Anterior cingulate cortex (tissue), 58 donors: ENCODE measurements at places on chromosomes 12 and 14.
A peak's percentile ranks its signal among the peaks of the same experiment; 100 is the strongest.

- no peak for DNase-seq
These were observed 45.8 kb upstream of the CNTN1 start for GRCh38 chr12:40646456-40646855.

- no peak for DNase-seq
These were observed 14.6 kb upstream of the NUDT14 start for GRCh38 chr14:105195522-105196264.

DNA sequence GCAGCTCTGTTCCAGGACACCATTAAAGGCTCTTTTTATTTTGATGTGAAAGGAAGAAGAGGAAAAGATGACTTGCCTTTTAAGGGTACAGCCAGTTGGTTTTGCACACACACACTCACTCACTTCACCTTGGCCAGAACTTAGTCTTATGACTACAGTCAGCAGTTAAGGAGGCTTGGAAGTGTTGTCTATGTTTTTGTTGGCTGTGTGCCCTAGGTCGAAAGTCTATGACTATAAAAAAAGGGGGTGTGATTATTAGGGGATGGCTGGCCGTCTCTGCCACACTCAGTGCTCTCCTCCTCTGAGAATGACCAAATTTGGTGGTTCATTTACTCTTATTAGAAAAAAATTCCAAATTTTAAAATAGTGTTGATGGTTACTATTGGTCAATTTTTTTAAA lies 139.5 kb upstream of the OTX2 start:
- DNase-seq, result no peak

- DNase-seq, result peak; percentile 86
These were observed at the start of gene SLC25A21 for GRCh38 chr14:37172024-37172869. Gene SLC25A21 (minus strand): TSS chr14:37172606.

DNA sequence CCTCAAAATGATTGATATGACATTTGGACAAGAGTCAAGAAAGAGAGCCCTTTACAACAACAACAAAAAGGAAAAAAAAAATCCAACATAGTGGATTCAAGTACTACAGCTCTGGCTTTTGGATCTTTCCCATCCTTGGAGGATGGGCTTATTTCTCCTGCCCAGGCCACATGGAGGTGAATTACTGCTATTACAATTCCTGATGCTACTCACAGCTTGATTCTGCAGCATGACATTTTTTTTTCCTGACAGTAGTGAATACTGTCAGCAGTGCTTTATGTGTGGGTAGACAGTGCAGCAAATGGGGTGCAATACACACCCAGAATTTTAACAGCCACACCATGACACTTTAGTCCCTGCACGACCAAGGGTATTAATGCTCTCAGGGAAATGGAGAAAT lies 42.5 kb upstream of the HSP90B1 start:
- DNase-seq, result no peak
